Fibroblast of the aortic adventitia (primary cell): ENCODE measurements at places on chromosomes 11 and 22. TPM values are rescaled to one million over a fixed set of nuclear protein-coding genes. Genes with fewer than 3 reads are reported as not detected.

Gene FERMT3
- total RNA-seq = 7.0 and 7.2 TPM in 2 replicates

Gene DCDC1
- 0.18 and 3.2 TPM in 2 replicates for total RNA-seq

Gene SEC14L6
- total RNA-seq = 0.09 TPM in 1 of 2 replicates, not detected in the other

Gene SBF1
- 70.9 and 76.1 TPM in 2 replicates for total RNA-seq

Gene FOLR3
- 0.90 TPM in 1 of 2 replicates, not detected in the other for total RNA-seq

Gene TEF
- total RNA-seq = 14.8 and 17.4 TPM in 2 replicates

Gene ZNF215
- total RNA-seq = 1.2 and 3.5 TPM in 2 replicates

Gene CSF2RB
- 0.81 and 0.98 TPM in 2 replicates for total RNA-seq

Gene INPP5J
- under 0.01 and 0.41 TPM in 2 replicates for total RNA-seq

Gene SCGB2A2
- total RNA-seq = not detected in 2 replicates

DNA sequence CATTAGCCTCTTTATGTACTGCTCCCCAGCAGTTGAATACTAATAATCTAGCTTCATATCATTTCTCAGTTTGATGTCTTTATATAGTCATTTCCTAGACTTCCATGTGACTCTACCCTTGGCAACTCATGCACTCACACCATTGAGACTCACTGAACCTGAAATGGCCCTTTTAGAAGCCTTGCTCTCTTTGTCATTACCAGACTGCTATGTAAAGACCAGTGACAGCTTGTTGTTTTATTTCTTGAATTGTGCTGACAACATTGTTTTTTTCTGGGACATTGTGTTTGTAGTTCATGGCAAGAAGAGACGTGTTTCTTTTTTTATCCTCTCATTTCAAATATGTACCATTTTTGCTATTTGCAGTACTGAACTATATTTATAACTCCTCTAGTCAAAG is 256.5 kb downstream of the CNTN5 start:
- DNase-seq = no peak

- peak; percentile 85 for DNase-seq
Measured at GRCh38 chr11:3865388-3866193, 10.1 kb downstream of the STIM1 start.

DNA sequence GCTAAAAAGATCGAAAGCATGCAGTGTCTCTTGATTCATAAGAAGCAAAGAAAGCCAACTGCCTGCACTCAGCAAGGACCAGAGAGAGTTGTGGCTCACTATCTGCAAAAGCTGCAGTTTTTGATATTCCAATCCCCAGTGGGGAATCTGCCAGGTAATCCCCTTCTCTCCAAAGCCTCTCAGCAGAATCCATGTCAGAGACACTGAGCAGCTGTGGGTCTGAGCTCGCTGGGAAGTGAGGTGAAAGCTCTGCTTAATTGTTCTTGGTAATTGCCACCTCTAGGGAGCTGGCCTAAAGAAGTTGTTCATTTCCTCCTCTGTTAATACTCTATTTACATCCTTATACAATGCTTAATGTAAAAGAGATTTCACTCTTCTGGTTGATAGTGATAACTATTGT is 261.3 kb upstream of the LRRC4C start:
- no peak for DNase-seq

DNA sequence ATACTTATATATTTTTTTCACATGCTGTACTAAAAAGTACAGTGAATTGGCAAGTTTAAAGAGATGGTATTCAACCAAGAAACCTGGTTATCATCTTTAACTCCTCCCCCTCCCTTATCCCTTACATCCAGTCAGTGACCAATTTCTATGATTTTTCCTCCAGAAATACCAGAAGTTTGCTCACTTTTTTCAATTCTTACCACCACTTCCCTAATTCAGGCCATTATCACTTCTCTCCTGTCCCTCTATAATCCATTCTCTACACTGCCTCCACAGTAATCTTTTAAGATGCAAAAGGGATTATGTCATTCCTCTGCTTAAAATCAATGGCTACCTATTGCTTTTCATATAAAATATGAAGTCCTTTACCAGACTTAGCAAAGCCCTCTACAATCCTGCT is 62.8 kb downstream of the CEP57 start:
- no peak for DNase-seq

DNA sequence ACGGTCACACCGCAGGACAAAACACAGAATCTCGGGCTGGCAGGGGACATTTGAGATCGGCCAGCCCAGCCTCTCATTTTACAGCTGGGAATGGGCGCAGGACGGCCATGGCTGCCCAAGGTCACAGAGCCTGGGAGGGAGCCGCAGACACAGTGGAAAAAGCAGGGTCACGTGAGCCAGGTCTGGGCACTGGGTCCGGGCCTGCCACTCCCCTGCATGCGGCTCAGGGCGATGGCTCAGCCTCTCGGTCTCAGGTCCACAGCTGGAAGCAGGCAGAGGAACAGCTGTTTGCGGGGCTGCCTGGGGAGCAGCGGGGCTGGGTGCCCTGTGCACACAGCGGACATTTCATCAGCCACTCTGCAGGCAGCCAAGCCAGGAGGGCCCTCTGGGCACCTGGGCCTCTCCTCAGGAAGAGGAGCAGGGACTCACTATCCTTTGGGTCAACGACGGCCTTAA is 10.4 kb upstream of the PPARA start:
- no peak for DNase-seq

GRCh38 chr22:21837248-21837979 is 30.0 kb downstream of the MAPK1 start:
- peak; percentile 85 for DNase-seq

DNA sequence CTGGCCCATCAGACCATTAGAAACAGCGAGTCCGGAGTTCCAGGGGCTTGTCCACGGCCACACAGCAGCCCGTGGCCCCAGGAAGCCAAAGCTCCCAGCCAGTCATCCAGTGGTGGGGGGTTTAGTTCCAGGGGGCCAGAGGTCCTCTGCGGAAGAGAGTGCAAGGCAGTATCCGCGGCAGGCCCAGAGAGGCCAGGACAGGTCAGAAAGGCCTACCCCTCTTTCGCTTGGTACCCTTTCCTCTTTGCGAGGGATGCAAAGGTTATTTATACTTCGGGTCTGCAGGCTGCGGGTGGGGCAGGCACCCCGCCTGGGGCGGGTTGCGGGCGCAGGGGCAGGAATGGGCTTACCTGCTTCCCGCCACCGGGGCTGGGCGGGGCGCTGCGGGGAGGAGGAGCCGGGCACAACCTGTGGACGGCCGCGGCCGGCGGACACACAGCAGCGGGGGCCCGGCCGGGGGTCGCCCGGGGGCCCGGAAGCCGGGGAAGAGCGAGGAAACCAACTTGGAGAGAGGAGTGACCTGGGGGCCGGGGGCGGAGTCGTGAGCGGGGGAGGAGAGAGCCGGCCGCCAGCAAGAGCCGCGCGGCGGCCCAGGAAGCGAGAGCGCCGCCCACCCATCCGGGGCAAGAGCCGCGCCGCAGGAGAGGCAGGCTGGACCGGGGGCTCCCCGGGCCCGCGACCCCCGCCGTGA is at the start of gene SH3BP1:
Gene SH3BP1, plus strand, starts transcription at position 600 of the 691 bp plus-strand sequence. CDS start 119 bp downstream, outside the sequence.
- DNase-seq = no peak

GRCh38 chr11:86637988-86638387 is 34.4 kb downstream of the ME3 start:
- no peak for DNase-seq

DNA sequence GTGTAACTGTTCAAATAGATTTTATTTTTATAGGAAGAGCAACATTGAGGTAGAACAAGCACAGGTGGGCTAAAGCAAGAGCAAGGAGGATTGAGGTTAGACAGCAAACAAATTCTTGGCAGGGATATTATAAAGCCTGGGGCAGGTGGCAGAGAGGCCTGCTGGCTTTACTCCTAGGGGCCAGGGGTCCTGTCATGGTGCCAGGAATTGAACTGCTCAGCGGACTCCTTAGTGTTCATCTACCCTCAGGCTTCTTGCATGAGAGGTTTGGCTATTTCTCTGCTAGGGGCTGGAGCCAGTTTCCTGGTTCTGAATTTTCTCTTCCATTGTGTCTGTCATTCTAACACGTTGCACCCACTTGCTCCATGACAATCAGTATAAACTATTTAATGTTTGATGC is 217.2 kb upstream of the NCAM1 start:
- DNase-seq = no peak

- peak; percentile 17 for DNase-seq
Measured at GRCh38 chr11:66749091-66749490, 20.1 kb upstream of the SPTBN2 start.

DNA sequence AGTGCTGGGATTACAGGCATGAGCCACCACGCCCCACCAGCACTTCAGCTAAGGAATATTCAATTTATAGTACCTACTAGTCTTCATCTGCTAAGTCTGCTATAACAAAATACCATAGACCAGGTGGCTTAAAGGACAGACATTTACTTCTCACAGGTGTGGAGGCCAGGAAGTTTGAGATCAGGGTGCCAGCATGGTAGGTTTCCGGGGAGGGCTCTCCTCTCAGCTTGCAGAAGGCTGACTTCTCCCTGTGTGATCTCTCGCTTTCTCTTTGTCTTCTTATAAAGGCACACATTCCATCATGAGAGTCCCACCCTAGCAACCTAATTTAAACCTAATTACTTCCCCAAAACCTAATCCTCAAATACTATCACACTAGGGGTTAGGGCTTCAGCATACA is 433.0 kb downstream of the INSC start:
- no peak for DNase-seq

DNA sequence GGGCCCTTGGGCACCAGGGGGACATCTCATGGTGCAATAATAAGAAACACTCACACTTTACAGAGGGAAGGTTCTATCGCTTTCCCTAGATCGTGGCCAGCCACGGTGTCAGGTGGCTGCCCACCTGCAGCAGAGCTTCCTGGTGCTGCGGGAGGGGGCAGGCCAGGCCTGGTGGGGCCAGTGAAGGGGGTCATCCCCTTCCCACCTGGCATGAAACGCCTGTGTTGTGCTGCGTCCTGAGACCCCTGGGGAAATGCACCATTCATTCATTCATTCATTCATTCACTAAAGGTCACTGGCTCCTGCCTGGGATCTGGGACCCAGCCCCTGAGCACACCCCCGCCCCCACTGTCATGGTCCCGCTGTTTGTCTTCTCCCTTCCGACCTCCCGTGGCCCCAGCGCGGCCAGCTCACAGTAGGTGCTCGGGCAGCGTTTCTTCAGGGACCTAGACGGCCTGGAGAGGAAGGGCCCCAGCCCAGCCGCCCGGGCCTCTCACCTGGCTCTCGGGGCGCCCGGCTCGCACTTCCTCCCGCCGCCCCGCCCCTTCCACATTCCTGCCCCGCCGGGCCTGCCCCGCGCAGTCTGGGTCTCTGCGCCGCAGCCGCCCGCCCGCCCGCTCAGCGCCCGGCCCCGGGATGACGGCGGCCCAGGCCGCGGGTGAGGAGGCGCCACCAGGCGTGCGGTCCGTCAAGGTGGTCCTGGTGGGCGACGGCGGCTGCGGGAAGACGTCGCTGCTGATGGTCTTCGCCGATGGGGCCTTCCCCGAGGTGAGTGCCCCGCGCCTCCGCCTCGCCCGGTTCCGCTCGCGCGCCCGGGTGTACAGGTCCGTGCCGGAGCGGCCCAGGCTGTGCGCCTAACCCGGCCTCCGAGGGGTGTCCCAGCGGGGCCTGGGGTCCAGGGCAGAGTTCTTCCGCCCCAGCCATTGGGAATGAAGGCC is at the start of gene RHOD:
Gene RHOD, plus strand, starts transcription at position 581 of the 938 bp plus-strand sequence. Its CDS starts 56 bp downstream, at position 637.
- no peak for DNase-seq

DNA sequence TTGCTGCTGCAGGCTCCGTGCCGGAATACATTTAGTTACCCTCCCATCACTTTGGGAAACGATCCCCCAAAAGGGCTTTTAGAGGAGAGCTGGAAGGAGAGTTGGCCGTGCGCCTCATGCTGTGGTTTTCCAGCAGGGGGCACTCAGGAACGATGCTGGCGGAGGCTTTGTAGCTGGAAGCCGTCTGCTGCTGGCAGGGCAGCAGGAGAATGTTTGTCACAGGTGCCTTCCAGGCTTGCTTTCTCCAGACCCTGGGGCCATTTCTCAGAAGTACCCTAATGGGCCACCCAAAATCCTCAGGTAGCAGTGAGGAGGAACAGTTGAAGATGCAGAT is 30.0 kb upstream of the CABP7 start:
- peak; percentile 58 for DNase-seq

GRCh38 chr11:9428706-9429105 is 32.1 kb upstream of the ZNF143 start:
- DNase-seq = no peak

- no peak for DNase-seq
Measured at GRCh38 chr11:134656861-134657540, 245.0 kb upstream of the B3GAT1 start.
